ENCODE measurements at places on chromosomes 3 and 15. TPM values are rescaled to one million over a fixed set of nuclear protein-coding genes. Genes with fewer than 3 reads are reported as not detected.

The PKM gene
- 2,187 TPM for total RNA-seq

The HRG gene
- not detected for total RNA-seq

The GNL3 gene
- 233 TPM for total RNA-seq

The STAB1 gene
- 9.7 TPM for total RNA-seq

The CMTM8 gene
- total RNA-seq, result 3.3 TPM

The GOLGA6A gene
- total RNA-seq, result 0.07 TPM

The MYNN gene
- 18.3 TPM for total RNA-seq

The FGF12 gene
- not detected for total RNA-seq

The SMCO1 gene
- not detected for total RNA-seq

Measured in CD8-positive, alpha-beta memory T cell (primary cell).